NCI-H774 (cell line): ENCODE measurements at places on chromosomes 2 and 18.

GRCh38 chr2:228344531-228344930, 163.0 kb upstream of the SPHKAP start:
- no peak for DNase-seq

- no peak for DNase-seq
These were observed 626.2 kb upstream of the SETBP1 start for GRCh38 chr18:44054514-44054913.

GRCh38 chr18:61435064-61435652, 101.9 kb downstream of the CDH20 start:
- DNase-seq = no peak

DNA sequence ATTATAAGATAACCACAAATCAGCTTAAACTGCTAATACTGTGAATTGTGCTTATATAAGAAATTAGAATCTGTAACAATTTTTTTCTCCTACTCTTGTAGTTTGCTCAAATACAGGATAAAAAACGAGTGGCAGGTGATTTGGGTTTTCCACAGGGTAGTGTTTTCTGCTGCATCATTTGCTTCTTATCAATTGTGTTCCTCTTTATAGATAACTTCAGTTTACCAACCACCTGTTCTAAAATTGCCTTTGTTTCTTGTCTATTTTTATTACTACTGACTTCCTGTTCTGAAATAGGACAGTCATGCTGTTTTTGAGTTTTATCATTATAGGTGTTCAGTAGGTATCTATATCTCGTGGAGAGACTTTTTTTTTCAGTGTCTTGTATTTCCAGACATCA, 56.9 kb downstream of the MFSD6 start:
- DNase-seq = no peak

DNA sequence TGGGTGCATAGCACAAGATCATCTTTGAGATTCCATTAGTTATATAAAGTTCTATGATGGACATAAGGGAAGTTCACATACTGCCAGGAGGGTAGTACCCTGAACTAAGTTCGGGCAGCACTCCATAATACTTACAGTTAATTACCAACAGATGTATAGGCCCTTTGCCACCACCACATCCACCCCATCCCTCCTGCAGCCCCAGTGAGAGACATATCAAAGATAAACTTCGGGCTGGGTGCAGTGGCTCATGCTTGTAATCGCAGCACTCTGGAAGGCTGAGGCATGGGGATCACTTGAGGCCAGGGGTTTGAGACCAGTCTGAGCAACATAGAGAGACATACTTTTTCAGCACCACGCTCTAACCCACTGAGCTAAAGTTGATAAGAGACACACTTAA, 46.4 kb upstream of the NPAS2 start:
- DNase-seq = no peak

GRCh38 chr2:603869-604268, 73.3 kb downstream of the TMEM18 start:
- DNase-seq = no peak

- DNase-seq = no peak
These were observed 97.7 kb upstream of the PKDCC start for GRCh38 chr2:41949883-41950665.

- no peak for DNase-seq
These were observed 10.3 kb downstream of the PECR start for GRCh38 chr2:216071111-216071851.

- DNase-seq = no peak
These were observed 56.4 kb downstream of the NCK2 start for GRCh38 chr2:105800953-105801635.

- no peak for DNase-seq
These were observed 56.9 kb downstream of the E2F6 start for GRCh38 chr2:11408959-11409571.

DNA sequence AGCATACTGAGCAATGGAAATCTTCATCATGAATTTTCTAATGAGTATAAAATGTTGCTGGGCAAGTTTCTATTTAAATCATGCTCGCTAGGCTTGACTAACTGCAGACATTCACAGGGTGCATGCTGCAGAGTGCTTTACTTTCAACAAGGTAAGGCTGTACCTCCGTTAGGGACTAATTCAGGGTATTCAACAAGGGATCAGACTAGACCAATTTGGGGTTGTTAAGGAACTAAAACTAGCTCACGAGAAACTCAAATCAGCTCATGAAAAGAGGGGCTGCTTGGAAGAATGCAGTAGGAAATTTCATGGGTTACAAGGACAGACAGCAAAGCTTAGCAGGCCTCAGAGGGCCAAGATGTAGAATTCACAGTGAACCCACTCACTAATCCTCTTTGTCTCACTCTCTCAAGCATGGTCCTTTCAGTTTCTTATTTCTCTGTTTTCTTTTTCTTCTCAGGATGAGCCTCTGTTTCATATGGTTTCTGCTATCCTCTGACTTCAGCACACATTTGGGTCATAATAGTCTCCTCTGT, 2.2 kb downstream of the MYO3B start:
- no peak for DNase-seq

DNA sequence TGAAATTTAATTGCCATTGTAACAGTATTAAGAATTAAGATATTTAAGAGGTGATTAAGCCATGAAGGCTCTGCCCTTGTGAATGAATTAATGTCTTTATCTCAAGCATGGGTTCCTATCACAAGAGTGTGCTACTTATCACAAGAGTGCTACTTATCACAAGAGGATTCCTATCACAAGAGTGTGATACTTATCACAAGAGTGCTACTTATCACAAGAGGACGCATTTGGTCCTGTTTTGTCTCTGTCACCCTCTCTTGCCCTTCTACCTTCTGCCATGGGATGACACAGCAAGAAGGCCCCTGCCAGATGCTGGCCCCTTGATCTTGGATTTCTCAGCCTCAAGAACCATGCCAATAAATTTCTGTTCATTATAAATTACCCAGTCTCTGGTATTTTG, 13.2 kb upstream of the COL5A2 start:
- no peak for DNase-seq

- no peak for DNase-seq
These were observed 91.3 kb downstream of the ANTXR1 start for GRCh38 chr2:69104261-69104660.

- DNase-seq = no peak
These were observed 100.9 kb downstream of the TNS1 start for GRCh38 chr2:217901835-217902378.

GRCh38 chr2:121333834-121334558, 49.0 kb upstream of the TFCP2L1 start:
- DNase-seq = no peak

GRCh38 chr2:219486380-219486959, 12.2 kb upstream of the GMPPA start:
- no peak for DNase-seq

DNA sequence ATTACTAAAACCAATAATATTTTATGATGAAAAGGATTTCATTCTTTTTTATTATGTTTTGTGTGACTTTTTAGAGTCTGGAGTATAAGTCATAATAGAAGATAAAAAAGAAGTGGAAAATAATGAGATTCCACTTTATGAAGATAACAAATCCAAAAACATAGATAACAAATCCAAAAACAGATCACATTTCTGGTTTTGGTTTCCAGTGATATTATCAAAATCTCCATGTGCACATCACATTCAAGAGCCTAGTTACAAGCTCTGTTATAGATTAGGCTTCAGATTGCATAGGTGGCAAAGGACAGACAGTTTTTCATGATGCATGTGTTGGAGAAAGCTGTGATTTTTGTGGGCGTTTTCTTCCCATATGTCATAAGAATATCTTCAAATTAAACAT, 648.2 kb downstream of the STK39 start:
- no peak for DNase-seq

DNA sequence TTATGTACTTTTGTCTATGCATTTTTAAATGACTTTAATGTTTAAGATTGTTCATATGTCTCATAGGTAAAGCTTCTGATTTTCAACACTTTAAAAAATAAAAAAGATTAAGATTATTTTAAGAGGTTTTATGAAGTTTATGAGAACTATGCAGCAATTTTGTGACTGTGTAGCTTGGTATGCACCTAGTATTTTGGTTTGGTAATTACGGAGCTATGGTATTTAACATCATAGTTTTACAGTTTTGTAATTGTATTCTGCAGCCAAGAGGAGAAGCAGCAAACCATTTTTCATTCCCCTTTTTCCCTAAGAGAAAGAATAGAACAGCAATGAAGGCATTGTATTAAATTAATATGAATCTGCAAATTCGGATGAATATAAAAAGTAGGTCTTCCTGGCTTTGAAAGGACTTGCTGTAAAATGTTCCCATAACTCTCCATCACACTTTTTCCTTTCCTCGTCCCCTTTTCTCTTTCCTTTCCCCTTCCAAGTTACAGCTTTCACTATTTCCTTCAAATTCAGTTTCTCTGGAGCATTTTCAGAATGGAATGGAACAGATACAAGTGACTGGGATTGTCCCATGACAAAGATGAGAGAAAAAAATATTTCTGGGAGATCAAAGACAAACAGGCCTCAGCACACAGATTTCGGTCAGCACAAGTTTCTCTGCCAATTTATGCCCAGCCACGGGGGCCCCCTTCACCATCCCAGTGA, 26.1 kb upstream of the PIEZO2 start:
- DNase-seq = no peak

GRCh38 chr2:3398857-3399256, 19.4 kb downstream of the TRAPPC12 start:
- no peak for DNase-seq

GRCh38 chr2:153165021-153165420, 313.5 kb downstream of the RPRM start:
- no peak for DNase-seq

- no peak for DNase-seq
These were observed 13.3 kb downstream of the CTDP1 start for GRCh38 chr18:79692886-79693285.

- no peak for DNase-seq
These were observed 46.2 kb upstream of the SMAD7 start for GRCh38 chr18:48996901-48997463.

GRCh38 chr18:48818329-48819254, 132.2 kb downstream of the SMAD7 start:
- DNase-seq = no peak

- DNase-seq = no peak
These were observed 34.9 kb upstream of the APCDD1 start for GRCh38 chr18:10419420-10420103.

GRCh38 chr2:105777031-105777482, 32.3 kb downstream of the NCK2 start:
- DNase-seq = no peak

DNA sequence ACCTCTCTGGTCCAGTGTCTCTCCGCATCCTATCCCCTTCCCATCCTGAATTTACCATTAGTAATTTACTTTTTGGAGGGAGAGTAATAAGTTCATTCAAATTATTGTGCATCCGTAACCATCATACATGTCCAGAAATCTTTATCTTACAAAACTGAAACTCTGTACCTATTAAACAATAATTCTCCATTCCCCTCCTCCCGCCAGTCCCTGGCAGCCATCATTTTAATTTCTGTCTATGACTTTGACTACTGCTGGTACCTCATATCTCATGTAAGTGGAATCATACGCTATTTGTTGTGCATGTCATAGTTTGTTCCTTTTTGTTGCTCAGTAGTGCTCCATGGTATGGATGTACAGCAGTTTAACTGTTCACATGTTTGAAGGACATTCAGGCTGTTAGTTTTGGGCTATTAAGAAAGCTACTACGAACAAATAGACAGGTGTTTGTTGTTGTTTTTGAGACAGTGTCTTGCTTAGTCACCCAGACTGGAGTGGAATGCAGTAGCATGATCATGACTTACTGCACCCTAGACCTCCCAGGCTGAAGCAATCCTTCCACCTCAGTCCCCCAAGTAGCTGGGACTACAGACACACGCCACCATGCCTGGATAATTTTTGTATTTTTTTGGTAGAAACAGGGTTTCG, 2.0 kb downstream of the LIMS1 start:
- no peak for DNase-seq

GRCh38 chr18:44325903-44326635, 354.6 kb upstream of the SETBP1 start:
- DNase-seq = peak; percentile 26

DNA sequence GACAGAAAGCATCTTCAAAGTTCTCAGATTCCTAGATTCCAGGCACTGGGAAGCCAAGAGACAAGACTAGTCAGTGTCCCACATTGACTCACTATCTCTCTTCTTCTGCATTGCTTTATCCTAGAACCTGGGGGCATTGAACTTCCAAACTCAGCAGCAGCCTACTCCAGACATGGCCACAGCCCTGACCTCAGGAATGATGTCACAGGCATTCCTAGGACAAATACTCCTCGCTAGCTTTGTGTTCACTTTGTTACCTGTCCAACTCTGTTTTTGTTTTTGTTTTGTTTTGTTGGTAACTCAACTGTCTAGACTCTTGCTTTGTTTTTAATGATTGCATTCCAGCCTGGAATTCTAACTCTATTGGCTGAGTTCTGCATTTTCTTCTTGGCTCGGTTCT, 449.3 kb upstream of the SPHKAP start:
- DNase-seq = no peak

- no peak for DNase-seq
These were observed 223.1 kb downstream of the GLI2 start for GRCh38 chr2:120958623-120959366.

DNA sequence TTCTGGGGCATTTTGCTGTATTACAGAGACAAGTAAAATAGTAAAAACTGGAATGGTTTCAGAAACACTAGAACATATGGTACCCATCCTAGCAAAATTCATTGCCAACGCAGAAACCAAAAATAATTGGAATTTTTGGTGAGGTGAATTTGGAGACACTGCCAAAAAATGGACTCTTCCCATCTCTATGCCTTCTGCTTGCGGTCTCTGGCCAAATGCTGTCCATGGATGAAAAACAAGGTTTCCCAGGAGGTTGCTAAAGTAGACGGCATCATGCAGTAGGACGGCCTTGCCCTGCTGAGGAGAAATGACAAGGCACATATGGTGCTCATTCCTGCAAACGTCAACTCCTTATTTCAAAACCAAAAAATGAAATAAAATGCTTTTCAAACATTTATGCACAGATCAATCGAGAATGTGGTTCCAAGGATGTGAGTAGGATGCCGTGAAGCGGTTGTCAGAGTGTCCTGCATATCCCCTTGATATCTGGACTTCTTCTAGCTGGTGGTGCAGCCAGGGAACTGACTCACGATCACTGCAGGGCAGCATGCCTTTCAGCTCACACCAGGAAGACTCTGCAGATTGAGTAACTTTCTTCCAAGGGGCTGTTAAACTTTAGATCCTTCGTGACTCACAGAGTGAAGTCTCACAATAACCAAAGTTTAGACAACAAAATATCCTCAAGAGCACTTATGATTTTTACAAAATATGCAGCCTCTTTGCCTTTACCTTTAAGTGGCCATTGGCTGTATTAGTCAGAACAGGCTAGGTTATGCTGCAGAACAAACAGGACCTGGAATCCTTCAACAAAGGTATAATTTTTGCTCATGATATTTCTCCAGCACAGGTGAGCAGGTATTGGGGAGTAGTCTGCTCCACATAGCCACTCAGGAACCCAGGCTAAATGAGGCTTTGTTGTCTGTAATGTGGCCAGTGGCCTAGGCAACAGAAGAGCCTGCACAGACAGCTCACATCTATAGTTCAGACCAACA, 149.4 kb upstream of the NDUFV2 start:
- no peak for DNase-seq

DNA sequence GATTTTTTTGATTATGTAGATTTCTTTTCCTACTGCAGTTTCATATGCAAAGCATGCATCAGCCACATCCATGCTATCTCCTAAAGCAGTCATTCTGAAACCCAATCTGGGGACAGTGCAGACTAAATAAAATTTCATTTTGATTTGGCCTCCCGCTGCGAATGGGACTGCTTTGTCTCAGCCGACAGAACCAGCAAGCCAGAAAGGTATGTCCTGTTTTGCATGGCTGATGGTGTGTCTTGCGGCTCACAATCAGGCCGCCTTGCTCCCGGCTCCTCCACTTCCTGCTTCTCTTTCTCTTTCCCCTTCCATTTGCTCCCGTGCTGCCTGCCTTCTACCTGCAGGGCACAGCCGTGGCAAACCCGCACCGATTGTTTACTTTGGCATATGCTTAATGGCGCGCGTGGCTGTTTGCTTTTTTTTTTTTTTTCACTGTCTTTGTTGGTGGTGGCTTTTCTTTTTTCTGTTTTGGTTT, 419.6 kb upstream of the POU3F3 start:
- DNase-seq = peak; percentile 79
